Neural crest cell (in vitro differentiated cells): ENCODE measurements at places on chromosomes 7 and 10. TPM values are rescaled to one million over a fixed set of nuclear protein-coding genes. Genes with fewer than 3 reads are reported as not detected.

DNA sequence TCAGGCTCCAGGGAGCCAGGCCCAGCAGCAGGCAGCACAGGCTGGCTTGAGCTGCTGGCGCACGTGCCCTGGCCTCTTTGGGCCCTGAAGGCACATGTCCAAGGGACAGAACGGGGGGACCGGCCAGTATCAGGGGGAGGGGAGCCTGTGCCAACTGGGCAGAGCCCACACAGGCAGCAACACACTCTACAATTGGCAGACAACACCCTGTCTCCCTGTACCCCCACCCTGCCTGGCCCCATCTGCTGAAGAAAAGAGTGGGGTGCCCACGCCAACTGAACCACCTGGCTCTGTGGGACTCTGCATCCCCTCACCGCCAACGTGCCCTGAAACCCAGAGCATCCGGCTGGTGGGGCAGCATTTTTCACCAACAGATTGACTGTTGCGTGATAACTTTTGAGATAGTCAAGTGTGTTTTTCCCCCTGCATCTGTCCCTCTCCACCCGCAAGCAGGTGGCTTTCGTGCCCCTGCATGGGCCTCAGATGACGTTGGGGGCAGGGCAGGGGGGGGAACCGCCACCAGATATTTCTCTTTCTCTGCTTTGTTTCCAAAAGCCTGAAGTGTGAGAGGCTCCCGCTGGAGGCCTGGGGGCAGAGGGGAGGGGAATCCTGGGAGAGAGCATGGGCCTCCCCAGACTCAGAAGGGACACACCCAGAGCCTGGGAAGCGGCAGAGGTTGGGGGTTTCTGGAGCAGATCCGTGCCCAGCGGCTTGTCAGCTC is 21.8 kb downstream of the SLIT1 start:
- no peaks in the 10 kb centered on the region for H3K27me3 ChIP-seq
- DNase-seq: no peak
- H3K4me3 ChIP-seq: no peak overlapping the region

DNA sequence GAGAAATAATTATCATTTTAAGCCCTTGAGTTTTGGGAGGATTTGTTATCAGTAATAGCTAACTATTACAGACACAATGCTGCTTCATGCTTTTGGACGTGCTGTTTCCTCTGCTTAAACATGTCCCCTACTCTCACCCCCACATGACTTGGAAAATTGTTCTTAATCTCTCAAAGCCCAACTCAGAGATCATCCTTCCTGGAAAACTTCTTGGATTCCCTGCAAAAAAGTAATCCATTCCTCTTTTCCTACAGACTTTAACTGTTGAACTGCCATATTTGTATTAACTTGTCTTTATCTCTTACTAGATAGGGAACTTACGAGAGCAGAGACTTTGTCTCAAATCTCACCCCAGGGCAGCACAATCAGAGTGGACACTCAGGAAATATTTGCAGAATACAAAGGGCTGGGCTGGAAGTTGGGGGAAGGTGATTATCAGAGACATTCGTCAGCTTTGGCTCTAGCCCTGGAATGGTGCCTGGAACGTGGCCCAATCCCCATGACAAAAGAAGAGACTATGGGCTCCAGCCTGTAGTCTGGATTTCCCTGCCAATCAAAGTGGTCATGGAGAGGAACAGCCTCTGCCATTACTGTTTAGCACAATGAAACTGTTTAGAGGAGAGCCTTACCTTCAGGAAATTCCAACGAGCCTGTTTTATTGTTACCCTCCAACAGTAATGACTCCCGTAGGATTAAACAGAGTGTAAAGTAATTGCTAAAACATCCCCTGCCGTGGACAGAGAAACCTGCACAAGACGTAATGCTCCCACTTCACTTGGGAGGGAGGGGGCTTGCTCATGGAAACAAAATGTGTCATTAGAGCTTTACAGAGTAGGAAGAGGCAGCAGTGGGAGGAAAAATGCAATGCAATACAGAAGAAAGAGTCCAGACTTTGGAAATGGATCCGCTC is 140.4 kb upstream of the AUTS2 start:
- no peaks in the 10 kb centered on the region for H3K36me3 ChIP-seq
- H3K4me3 ChIP-seq: no peak overlapping the region
- H3K27ac ChIP-seq: no peak overlapping the region
- no peaks in the 10 kb centered on the region for H3K27me3 ChIP-seq
- DNase-seq: no peak
- peaks cover 10% of the 10 kb centered on the region for H3K4me1 ChIP-seq

GRCh38 chr7:141209454-141209853 is 135.6 kb downstream of the TMEM178B start:
- no peaks in the 10 kb centered on the region for H3K27me3 ChIP-seq
- H3K4me1 ChIP-seq: peaks cover 13% of the 10 kb centered on the region
- peaks cover 4% of the 10 kb centered on the region for H3K36me3 ChIP-seq

GRCh38 chr7:95367606-95368005 is 28.6 kb downstream of the PON3 start:
- no peaks in the 10 kb centered on the region for H3K36me3 ChIP-seq
- H3K27me3 ChIP-seq: no peaks in the 10 kb centered on the region
- H3K4me3 ChIP-seq: no peak overlapping the region
- no peak for DNase-seq

DNA sequence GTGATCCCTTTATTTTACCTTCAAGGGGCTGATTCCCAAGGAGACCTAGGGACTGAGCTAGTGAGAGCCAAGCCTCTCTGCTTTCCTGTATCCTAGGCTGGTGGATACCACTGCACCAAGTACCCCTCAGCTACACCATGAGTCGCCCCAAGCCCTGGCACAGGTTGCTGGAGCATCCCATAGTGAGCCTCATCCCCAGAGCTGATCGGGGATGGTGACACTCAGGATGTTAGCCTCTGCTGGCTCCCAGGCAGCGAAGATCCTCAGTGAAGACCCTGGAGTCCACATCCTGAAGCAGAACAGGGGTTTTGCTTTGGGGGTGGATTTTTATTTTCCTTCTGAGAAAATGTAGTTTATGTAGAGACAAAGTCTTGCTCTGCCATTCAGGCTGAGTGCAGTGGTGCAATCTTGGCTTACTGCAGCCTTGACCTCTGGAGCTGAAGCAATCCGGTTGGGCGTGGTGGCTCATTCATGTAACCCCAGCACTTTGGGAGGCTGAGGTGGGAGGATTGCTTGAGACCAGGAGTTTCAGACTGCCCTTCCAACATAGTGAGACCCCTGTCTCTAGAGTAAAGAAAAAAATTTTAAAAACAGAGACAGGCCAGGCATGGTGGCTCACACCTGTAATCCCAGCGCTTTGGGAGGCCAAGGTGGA is 12.5 kb upstream of the ZNF212 start:
- peaks cover 18% of the 10 kb centered on the region for H3K27me3 ChIP-seq
- no peaks in the 10 kb centered on the region for H3K4me1 ChIP-seq
- no peak overlapping the region for H3K4me3 ChIP-seq
- no peak for DNase-seq
- H3K27ac ChIP-seq: no peak overlapping the region

DNA sequence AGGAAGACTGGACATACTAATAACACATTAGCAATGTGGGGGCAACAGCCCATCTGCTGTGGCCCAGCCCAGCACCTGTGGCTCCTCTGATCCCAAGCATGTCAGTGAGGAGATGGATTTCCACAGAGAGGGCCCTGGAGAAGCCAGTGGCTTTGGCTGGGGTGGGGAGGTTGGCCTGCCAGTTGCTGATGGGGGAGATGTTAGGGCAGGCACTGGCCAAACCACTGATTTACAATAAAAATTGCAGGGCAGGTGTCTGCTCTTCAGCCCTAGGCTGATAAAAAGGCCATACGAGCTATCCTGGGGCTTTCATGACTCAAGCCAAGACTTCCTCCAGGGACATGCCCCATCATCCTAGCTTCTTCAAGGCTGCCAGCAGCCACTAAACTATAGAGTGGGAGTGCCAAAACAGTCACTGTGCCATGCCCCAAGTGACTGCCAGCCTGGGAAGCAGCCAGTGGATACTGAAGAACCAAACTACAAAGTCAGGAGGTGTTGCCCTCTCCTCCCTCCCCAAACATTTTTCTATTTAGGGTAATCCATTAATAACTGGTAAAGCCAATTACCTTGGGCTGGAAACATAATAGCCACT is 37.8 kb downstream of the DPCD start:
- H3K4me3 ChIP-seq: no peak overlapping the region
- H3K27ac ChIP-seq: no peak overlapping the region
- peaks cover 8% of the 10 kb centered on the region for H3K36me3 ChIP-seq
- peaks cover 7% of the 10 kb centered on the region for H3K27me3 ChIP-seq
- DNase-seq: no peak

GRCh38 chr7:7651479-7651878 is 10.9 kb downstream of the UMAD1 start:
- peaks cover 9% of the 10 kb centered on the region for H3K4me1 ChIP-seq
- no peak for DNase-seq
- H3K27me3 ChIP-seq: no peaks in the 10 kb centered on the region
- H3K36me3 ChIP-seq: no peaks in the 10 kb centered on the region

DNA sequence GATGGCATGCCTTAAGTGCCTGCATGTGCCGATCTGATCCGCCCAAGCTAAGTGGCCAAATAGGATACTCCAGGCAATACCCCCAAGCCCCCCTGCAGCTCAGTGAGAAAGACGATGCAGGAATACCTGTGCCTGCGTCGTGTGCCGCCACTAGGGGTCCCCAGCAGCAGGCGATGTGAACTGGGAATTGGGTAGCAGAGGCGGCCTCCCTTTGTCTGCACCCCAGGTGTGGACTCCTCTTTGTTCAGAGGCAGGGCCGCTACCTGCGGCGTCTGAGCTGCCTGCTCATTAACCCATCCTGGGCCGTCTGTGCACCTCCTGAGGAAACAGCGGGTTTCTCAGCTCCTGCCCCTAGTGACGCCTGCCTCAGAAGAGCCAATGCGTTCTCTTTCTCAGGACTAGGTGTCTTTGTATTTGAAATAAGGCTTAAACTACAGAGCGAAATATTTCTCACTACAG is 4.8 kb upstream of the CHN2 start:
- peak overlapping the region; percentile 27 for H3K4me3 ChIP-seq
- H3K4me1 ChIP-seq: peaks cover 5% of the 10 kb centered on the region
- no peak overlapping the region for H3K27ac ChIP-seq
- no peaks in the 10 kb centered on the region for H3K36me3 ChIP-seq
- peaks cover 39% of the 10 kb centered on the region for H3K27me3 ChIP-seq
- DNase-seq: peak; percentile 62

The ZPBP gene
- total RNA-seq: not detected in 2 replicates
